Cortex of kidney (tissue), 1 donor: ENCODE measurements at places on chromosomes 6 and 20.

DNA sequence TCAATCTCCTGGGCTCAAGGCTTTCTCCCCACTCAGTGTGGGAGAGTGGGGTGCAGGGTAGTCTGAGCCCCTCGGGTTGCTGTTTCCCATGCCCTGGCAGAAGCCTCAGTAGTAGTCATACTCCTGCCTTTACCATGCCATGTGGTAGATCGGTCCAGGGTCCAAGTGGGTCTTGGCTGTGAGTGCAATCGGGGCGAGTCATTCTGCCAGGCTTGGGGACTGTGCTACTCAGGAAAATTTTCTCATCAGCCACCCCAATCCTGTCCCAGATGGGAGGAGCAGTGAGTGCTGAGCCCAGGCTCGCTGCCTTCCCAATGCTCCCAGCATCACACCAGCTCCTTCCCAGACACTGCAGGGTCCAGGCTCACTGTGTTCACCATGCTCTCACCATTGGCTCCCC lies 10.7 kb upstream of the RAET1L start:
- DNase-seq, result no peak

- no peak for DNase-seq
These were observed 54.2 kb downstream of the RAB44 start for GRCh38 chr6:36751833-36752186.

DNA sequence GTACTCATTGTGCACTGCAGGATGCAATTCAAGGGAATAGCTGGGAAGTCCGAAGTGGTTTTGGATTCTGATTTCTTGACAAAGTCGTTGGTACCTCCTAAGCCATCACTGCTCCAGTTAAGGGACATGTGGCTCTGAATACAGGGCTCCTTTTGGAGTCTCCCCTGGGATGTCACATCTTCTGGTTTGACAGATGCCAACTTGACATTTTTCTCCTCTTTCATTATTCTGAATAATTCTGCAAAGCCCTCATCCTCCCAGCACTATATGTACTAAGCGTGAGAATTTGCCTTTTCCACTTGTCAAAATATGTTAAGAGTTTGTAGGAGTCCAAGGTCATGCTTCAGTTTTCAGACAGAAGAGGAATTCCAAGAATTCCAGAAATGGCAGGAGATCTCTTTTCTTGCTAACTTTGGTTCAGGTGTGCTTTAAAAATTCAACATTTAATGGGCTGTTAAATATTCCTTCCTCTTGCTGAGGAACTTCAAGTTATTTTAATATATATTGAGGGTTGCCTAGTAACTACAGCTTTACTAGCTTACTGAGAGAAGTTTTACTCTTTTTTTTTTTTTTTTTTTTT lies 38.7 kb downstream of the DOK5 start:
- no peak for DNase-seq

DNA sequence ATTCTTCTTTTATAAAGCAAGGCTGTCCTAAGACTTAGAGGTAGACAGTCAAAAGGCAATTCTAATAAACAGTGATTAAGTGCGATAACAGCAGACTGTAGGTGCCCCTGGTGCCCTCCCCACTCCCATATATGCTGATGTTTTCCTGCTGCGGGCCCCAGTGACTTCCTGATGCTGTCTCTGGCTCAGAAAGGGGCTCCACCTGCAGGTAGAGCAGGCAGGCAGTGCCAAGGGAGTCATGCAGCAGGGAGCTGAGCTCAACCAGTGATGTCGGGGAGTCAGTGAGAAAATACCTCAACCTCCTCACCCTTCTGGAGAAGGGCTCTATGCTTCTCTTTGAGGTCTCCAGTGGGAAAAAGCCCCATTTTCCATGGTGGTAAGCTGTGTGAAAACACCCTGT lies 126.7 kb upstream of the SSTR4 start:
- DNase-seq, result no peak
